Neuronal stem cell (in vitro differentiated cells): ENCODE measurements at places on chromosomes 1 and 21.

DNA sequence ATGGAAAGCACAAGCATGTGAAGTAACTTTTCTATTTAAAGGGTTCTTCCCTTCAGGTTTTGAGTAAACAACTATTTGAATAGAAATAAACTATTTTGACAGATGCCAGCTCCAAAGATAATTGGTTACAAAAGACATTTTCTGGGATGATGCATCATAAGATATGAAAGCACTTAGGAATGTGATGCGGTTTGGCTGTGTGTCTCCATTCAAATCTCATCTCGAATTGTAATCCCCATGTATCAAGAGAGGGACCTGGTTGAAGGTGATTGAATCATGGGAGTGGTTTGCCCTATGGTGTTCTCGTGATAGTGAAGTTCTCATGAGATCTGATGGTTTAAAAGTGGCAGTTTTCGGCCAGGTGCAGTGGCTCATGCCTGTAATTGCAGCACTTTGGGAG, 6.4 kb downstream of the DISP1 start:
- no peak for DNase-seq

DNA sequence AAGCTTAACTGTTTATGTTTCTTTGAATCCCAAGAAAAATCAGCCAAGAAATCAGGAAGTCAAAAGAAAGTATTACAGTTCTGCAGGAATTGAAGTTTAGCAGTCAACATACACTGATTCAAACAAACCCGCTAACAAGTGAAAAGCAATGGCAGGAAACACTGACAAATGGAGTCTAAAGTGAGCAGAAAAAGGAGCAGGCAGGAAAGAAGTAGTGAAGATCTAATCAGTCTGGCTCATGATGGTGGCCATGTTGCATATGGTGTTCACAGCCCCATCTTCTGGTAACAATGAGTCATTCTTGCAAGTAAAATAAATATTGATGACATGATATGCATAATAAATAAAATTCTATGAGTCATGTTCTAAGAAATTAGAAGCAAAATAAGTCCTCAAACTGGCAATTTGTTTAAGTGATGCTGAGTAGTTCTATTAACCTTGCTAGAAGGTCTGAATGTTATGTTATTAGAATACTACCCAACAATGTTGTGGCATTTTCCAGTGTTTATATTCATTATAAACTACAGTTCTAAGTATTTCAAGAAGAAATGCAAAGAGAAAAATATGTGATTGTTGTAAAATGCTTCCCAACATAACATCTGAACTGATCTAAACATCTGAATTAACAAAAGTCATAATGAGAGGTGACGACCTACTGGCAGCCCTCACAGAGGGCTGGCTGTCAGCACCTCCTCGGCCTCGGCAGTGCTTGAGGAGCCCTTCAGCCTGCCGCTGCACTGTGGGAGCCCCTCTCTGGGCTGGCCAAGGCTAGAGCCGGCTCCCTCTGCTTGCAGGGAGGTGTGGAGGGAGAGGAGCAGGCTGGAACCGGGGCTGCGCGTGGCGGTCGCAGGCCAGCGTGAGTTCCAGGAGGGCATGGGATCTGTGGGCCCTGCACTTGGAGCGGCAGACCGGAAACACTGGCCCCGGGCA, 5.7 kb upstream of the ACBD6 start:
- no peak for DNase-seq

GRCh38 chr1:72433591-72433990, 151.3 kb upstream of the NEGR1 start:
- no peak for DNase-seq

DNA sequence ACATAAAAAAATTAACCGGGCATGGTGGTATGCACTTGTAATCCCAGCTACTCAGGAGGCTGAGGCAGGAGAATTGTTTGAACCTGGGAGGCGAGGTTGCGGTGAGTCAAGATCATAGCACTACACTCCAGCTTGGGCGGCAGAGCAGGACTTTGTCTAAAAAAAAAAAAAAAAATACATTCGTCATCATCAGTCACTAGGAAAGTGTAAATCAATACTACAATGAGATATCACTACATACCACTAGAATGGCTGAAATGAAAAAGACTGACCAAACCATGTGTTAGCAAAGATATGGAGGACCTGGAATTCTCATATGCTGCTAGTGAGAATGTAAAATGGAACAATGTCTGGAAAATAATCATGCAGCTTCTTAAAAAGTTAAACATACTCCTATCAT, 9.3 kb downstream of the SPATA45 start:
- no peak for DNase-seq

DNA sequence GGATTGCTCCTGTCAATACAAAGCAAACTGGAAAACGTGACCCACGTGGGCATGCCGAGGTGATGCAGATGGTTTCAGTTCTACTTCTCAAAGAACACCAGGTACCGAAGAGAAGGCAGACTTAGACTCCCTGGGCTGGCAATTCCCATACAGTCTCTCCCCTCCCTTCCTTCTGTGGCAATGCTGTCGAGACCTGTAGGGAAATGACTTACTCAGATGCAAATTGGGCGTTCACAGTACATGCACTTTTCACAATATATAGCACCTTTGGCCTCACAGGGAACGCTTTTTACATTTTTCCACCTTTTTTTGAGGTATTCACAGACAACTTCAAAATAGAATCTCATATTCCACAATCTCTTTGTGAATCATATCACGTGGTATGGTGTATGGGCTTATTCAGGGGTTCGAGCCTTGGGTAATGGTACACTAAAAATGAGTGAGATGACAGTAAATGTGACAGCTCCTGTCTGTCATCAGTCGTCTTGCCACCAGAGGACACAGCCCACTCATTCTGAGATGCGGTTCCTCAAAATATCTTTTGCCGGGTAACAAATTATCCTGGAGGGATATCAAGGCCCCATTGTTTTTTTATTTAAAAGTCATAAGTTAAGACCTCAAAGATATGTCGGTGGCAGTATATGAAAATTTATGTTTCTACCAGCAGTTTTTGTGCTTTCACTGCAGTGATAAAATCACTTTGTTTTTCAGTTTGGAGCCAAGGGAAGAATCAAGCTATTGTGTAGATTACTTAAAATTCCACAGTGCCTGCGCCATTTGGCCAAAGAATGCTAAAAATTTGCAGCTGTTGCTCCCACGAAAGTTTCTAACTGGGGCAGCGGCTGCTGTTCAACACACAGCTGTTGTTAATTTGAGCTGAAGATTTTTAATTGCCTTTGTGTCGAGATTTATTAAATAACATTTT, 168.4 kb downstream of the ZZZ3 start:
- peak; percentile 58 for DNase-seq

- DNase-seq = no peak
These were observed 36.5 kb downstream of the ZBTB17 start for GRCh38 chr1:15939181-15940109.
